ENCODE measurements at places on chromosomes 16 and 17.

DNA sequence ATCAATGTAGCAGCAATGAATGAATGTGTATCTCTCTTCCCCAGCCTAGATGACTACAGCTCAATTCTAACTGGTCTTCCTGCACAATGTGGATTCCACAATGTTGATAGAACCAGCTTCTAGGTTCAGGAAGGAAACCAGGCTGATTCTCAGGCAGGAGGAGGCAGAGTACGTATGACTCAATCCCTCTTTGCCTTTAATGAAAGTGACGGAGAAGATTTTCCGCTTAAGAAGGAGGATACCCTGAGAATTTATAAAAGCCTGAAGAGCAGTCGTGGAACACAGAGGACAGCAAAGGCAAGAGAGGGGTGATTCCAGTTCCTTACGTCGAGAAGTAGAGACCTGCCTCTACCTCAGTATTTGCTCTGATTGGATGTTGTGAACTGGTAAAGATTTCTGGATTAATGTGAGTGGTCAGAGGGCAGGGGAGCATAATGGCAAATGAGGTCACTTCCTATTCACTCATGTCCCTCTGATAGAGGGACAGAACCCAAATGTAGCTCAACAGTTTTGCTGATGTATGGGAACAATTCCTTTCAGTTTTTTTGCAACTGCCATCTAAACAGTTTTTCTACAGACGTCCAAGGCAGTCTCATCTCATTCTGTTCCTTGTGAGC, 15.0 kb upstream of the SLC16A11 start:
- DNase-seq: no peak

DNA sequence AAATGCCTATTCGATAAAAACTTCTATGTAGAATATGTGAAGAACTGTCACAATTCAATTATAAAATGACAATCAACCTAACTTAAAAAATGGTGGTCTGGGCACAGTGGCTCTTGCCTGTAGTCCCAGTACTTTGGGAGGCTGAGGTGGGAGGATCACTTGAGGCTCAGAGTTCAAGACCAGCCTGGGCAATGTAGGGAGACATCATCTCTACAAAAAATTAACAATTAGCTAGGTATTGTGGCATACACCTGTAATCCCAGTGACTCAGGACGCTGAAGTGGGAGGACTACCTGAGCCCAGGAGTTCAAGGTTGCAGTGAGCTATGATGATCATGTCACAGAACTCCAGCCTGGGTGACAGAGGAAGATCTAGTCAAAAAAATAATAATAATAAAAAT, 18.6 kb upstream of the METTL9 start:
- no peak for DNase-seq

DNA sequence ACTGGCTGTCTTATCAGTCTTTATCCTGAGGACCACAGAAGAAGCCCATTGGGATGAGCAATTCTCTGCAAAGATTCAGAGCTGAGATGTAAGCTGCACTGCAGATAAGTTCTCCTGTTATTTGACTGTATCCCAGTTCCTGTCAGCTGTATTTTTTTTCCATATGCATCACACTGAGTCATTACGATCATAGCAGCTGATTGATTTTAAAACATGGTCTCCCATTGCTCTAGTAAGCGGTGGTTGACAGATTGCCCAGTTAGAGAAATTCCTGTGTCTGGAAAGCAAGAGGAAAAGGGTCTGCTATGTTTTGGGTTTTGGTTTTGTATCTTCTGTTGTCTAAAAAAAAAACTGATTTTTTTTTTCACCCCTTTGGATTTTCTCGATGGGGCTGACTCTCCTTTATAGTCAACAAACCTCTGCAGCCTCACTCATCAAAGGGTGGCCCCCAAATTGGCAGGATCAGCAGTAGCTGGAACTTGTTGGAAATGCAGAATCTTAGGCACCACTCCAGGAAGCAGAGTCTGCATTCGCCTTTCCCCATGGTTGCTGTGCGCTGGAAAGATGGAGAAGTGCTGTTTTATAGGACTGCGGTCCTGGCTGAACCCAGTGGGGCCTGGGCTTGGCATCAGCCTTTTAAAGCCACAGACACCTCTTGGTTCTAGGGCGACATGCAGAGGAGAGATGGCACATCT, 220.1 kb upstream of the MPHOSPH6 start:
- no peak for DNase-seq

DNA sequence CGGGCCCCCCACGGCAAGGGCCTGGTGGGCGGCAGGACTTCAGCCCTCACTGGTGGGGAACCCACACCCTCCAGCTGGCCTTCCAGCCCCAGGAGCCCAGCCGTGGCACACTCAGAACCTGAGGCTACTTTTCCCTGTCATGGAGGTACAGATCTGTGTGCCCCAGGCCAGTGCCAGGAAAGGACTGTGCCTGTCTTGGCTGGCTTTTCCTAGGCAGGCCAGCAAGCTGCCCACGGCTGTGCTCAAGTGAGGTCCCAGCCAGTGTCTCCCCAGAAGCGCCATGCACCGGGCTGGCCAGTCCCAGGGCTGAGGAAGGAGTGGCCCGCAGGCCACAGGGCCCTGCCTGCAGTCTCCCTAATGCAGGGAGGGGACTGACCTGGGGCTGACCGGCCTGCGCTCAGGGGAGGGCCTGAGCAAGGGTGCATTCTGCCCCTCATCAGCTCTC, 16.6 kb downstream of the ENGASE start:
- DNase-seq: no peak

GRCh38 chr17:81027038-81027437, 7.9 kb upstream of the BAIAP2 start:
- no peak for DNase-seq

- DNase-seq: no peak
These were observed 66.9 kb upstream of the MRTFB start for GRCh38 chr16:14004031-14004728.

GRCh38 chr17:64964796-64965195, 45.5 kb upstream of the LRRC37A3 start:
- DNase-seq: no peak

GRCh38 chr17:17824783-17825614, 11.8 kb downstream of the SREBF1 start:
- DNase-seq: no peak

GRCh38 chr16:49348408-49349176, 25.0 kb upstream of the C16orf78 start:
- DNase-seq: no peak
